Naive thymus-derived CD4-positive, alpha-beta T cell (primary cell): ENCODE measurements at places on chromosomes 7 and 10. TPM values are rescaled to one million over a fixed set of nuclear protein-coding genes. Genes with fewer than 3 reads are reported as not detected.

DNA sequence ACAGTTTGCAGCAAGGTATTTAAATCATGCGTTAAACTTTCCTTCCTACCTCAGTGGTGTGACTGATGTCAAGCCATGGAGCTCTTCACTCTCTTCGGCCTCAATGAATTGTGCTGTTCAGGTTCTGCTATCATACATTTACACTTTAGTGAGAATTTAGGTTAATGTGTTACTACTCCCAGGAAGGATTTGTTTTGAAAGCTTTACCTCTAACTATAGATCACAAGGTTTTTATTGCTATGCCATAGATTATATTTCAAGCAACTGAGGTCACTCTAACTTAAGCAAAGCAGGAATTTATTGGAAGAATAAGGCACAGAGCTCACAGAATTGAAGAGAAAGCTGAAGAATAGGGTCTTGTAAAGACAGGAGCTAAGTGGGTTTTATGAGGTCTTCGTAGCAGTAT is 11.0 kb upstream of the ADD3 start:
- DNase-seq = no peak

DNA sequence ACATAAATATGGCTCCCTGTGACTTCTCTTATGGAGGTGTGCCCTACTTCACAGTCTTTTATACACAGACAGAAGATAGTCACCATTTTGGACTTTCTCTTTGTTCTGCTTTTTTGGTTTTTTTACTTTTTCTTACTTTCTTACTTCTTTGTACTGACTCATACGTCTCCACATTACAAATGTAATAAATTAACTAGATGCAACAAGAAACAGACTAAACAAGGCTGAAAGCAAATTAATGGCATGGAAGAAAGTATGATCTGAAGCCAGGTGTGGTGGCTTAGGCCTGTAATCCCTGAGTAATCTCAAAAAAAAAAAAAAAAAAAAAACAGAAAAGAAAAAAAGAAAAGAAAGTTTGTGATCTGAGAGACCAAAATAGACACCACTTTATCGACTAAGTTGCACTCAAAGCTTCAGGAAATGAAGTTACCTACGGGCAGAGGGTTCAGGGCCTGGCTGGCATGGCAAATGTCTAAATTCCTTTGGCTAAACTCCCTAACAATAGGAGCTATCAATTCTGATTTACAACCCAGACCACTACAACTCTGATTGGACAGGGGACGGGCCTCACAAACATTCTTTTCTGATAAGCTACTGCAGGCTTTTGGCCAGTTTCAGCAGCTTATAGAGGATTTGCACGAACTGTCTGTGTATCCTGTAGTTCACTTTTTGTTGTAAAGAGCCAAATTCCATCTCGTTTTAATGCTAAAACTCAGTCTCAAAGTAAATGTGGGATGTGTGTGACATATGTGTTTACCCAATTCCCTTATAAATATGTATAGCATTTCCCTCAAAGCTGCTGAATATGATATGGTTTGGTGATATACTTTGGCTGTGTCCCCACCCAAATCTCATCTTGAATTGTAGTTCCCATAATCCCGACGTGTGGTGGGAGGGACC is 129.1 kb downstream of the SEPTIN14 start:
- no peak for DNase-seq

GRCh38 chr10:131804551-131805295 is 96.1 kb upstream of the PPP2R2D start:
- DNase-seq = no peak

FOXI2 gene
- polyA plus RNA-seq = not detected

GJD4 gene
- polyA plus RNA-seq = not detected

ACBD7 gene
- 0.43 TPM for polyA plus RNA-seq
